ENCODE measurements at places on chromosomes 2 and 18. TPM values are rescaled to one million over a fixed set of nuclear protein-coding genes. Genes with fewer than 3 reads are reported as not detected.

- peaks cover 11% of the 10 kb centered on the region for H3K4me1 ChIP-seq
- DNase-seq: no peak
- no peaks in the 10 kb centered on the region for H3K36me3 ChIP-seq
- no peaks in the 10 kb centered on the region for H3K27me3 ChIP-seq
- no peak overlapping the region for H3K4me3 ChIP-seq
Observed at GRCh38 chr2:45750001-45750400, 98.5 kb downstream of the PRKCE start.

GRCh38 chr18:76425146-76426131 lies 69.6 kb downstream of the ZNF516 start:
- no peaks in the 10 kb centered on the region for H3K27me3 ChIP-seq
- no peak overlapping the region for H3K27ac ChIP-seq
- no peak for DNase-seq
- H3K4me3 ChIP-seq: no peak overlapping the region

- H3K27me3 ChIP-seq: no peaks in the 10 kb centered on the region
- no peaks in the 10 kb centered on the region for H3K36me3 ChIP-seq
- H3K4me1 ChIP-seq: no peaks in the 10 kb centered on the region
- DNase-seq: no peak
- no peak overlapping the region for H3K27ac ChIP-seq
Observed at GRCh38 chr18:41532344-41533086, 422.5 kb upstream of the PIK3C3 start.

GRCh38 chr2:3094318-3094717 lies 283.3 kb downstream of the EIPR1 start:
- no peaks in the 10 kb centered on the region for H3K36me3 ChIP-seq
- no peaks in the 10 kb centered on the region for H3K27me3 ChIP-seq
- H3K27ac ChIP-seq: no peak overlapping the region
- H3K4me3 ChIP-seq: no peak overlapping the region
- DNase-seq: no peak

- H3K4me3 ChIP-seq: no peak overlapping the region
- no peak overlapping the region for H3K27ac ChIP-seq
- no peak for DNase-seq
- H3K4me1 ChIP-seq: no peaks in the 10 kb centered on the region
- no peaks in the 10 kb centered on the region for H3K36me3 ChIP-seq
- no peaks in the 10 kb centered on the region for H3K27me3 ChIP-seq
Observed at GRCh38 chr18:42264497-42264896, 309.5 kb downstream of the PIK3C3 start.

DNA sequence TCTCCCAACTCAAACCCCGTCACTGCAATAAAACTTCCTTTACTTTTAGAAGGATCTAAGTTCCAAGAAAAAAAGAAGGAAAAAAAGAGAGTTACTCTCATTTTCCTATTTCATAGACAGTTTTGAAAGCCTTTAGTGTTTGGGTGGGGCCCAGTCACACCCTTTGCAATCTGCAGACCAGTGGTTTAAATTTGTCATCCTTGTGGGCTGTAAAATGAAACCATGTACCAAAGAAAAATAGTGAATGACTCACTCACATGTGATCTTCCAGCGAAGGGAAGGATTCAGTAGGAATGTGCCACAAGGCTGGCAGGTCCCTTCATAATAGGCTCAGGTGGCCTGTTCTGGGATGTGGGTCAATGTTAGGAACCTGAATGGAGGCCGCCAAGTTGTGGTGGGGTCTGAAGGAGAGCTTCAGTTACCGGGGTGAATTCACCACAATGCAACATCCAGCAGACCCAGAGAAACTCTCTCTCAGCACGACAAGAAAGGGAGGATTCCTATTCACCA lies 28.3 kb downstream of the ANXA4 start:
- no peaks in the 10 kb centered on the region for H3K36me3 ChIP-seq
- DNase-seq: no peak
- H3K27ac ChIP-seq: peak overlapping the region; percentile 19
- no peaks in the 10 kb centered on the region for H3K4me1 ChIP-seq

- no peaks in the 10 kb centered on the region for H3K36me3 ChIP-seq
- peaks cover 6% of the 10 kb centered on the region for H3K27me3 ChIP-seq
- H3K27ac ChIP-seq: no peak overlapping the region
- H3K4me3 ChIP-seq: peak overlapping the region; percentile 55
- peaks cover 3% of the 10 kb centered on the region for H3K4me1 ChIP-seq
Observed at GRCh38 chr2:74499940-74500577, 656 bp upstream of the LBX2 start.

DNA sequence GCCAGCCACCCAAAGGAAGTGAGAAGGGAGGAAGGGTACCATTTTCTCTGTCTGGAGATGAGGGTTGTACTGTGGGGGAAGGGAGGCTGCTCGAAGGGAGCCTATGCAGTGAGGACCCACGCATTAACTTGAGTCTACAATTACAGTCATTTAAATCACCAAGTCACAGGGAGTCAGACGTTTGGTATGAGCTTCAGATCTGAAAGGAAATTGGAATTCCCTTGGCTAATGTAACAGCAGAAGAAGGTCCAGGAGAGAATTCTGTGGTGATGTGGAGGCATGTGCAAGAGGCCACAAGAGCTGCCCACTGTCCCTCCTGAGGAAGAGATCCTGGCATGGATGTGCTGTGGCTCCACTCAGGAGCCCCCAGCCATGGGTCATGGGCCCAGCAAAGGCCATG lies 22.5 kb downstream of the DAPL1 start:
- H3K4me1 ChIP-seq: no peaks in the 10 kb centered on the region
- no peak overlapping the region for H3K4me3 ChIP-seq
- no peaks in the 10 kb centered on the region for H3K36me3 ChIP-seq
- H3K27ac ChIP-seq: no peak overlapping the region

DNA sequence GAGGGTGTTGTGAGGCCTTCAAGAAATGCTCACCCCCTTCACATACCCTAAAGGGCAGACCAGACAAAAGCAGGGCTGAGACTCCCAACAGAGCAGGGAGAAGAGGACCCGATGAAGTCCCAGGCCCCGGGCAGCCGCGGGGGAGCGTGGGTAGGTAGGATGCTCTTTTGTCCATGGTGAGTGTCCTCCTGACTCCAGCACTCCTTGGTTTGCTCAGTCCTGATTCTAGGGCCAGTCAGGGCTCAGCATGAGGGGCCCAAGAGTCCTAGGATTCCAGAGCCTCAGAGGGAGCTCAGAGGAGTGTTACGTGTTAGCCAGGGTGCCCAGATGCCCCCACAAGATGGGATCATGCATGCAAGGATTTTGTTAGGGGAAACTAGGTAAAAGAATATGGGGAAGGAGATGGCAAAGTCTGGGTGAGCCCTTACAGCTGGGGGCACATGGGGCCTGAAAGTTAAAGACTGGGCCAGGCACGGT lies 64.8 kb downstream of the SMAD7 start:
- no peaks in the 10 kb centered on the region for H3K4me1 ChIP-seq
- no peak overlapping the region for H3K4me3 ChIP-seq
- DNase-seq: no peak
- H3K27ac ChIP-seq: no peak overlapping the region

DNA sequence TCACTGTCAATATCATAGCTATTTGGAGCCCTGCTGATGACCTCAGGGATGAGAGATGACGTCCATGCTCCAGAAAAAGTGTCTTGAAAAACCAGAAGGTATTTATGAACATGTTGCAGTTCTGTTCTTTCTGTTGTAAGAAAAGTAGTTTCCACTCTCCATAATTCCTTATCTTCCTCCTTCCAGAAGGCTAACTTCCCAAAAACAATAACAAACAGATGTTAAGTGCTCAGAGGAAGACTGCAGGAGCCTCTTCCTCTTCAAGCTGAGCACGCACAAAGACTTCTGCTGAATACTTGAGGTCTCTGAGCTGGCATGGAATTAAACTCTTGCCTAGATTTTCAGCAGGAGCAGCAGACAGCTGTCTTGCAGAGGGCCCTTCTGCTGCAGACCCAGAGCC lies 434.5 kb upstream of the KLHL29 start:
- no peak for DNase-seq
- no peaks in the 10 kb centered on the region for H3K27me3 ChIP-seq
- H3K36me3 ChIP-seq: no peaks in the 10 kb centered on the region
- H3K4me1 ChIP-seq: no peaks in the 10 kb centered on the region
- H3K4me3 ChIP-seq: no peak overlapping the region

GRCh38 chr2:238425979-238426567 lies 654 bp upstream of the ASB1 start:
- H3K36me3 ChIP-seq: no peaks in the 10 kb centered on the region
- peak overlapping the region; percentile 96 for H3K27ac ChIP-seq
- peak overlapping the region; percentile 92 for H3K4me3 ChIP-seq
- H3K4me1 ChIP-seq: no peaks in the 10 kb centered on the region
- DNase-seq: no peak

- DNase-seq: no peak
- H3K27me3 ChIP-seq: no peaks in the 10 kb centered on the region
- no peaks in the 10 kb centered on the region for H3K4me1 ChIP-seq
Observed at GRCh38 chr2:103161456-103162289, 399.8 kb downstream of the TMEM182 start.

- H3K27ac ChIP-seq: no peak overlapping the region
- no peak for DNase-seq
- no peak overlapping the region for H3K4me3 ChIP-seq
Observed at GRCh38 chr2:74461187-74462053, 3.2 kb downstream of the WBP1 start.

DNA sequence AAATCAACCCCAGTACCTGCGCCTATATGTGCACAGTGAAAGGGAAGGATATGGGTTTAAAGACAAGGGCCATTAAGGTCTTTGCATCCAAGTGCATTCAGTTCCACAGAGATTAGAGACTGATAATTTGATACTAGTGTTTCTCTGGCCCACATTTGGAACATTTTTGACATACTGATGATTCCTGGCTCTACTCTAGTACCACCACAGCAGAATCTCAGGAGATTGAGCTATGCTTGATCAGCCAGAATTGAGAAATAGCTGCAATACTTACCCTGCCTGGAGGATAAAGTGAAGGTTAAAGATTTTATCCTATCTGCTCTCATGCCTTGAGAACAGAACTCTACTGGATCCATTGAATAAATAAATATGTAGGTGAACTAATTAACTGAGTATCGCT lies 1267.8 kb downstream of the SUCLG1 start:
- no peak overlapping the region for H3K27ac ChIP-seq
- no peak overlapping the region for H3K4me3 ChIP-seq
- H3K27me3 ChIP-seq: no peaks in the 10 kb centered on the region
- H3K4me1 ChIP-seq: no peaks in the 10 kb centered on the region
- no peaks in the 10 kb centered on the region for H3K36me3 ChIP-seq

DNA sequence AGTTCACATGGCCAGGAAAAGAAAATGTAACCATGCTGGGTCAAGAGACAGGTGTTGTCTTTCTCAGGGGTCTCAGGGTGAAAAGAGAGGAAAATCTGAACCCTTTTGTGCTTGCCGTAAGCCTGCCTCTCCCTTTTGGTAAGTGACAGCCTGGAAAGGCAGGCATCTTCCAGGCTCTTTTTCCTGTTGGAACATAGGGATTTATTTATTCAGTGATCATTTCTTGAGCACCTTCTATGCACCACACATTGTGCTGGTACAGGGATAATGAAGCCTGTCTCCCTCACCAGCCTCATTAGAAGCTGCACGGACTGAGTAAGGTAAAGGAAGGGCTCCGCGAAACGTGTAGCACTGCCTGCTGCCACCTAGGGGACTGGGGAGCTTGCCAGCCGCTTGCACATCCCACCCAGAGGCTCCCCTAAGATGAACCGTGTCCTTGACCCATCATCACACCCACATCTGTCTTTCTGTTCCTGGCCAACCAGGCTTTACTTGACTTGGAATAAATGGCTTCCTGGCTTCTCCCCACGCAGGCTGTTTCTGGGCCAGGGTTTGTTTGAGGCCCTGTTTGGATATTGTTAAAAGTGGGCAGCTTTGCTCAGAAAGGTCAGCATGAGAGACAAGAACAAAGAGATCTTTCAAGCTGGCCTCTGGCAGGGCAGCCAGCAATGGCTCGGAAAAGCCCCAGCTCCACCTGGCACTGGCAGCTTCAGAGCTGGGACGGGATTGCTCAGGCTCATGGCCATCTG lies 73.3 kb upstream of the MCFD2 start:
- H3K27ac ChIP-seq: peak overlapping the region; percentile 89
- DNase-seq: no peak
- peaks cover 50% of the 10 kb centered on the region for H3K4me1 ChIP-seq
- H3K4me3 ChIP-seq: no peak overlapping the region
- no peaks in the 10 kb centered on the region for H3K36me3 ChIP-seq

DNA sequence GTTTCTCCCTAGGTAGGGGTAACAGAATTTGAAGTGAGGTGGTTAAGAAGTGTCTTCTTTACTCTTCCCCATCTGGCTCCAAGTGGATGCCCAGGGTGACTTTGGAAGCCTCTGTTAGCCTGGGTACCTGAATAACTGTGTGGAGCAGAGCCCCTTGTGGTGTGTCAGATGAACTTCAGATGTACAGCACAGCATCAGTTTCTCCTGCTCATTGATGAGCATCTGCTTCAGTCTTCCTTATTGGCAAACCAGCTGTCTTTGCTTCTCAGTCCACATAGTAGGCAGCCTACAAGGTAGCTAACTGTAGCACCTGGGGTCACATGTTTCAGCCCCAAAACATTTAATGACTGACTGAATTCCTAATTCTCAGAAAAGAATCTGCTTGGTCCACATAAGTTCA lies 56.2 kb upstream of the ATP8B1 start:
- no peaks in the 10 kb centered on the region for H3K36me3 ChIP-seq
- no peaks in the 10 kb centered on the region for H3K4me1 ChIP-seq
- no peak for DNase-seq
- no peak overlapping the region for H3K27ac ChIP-seq
- H3K27me3 ChIP-seq: no peaks in the 10 kb centered on the region
- H3K4me3 ChIP-seq: no peak overlapping the region

GRCh38 chr2:8564475-8564874 lies 117.4 kb upstream of the ID2 start:
- no peak overlapping the region for H3K4me3 ChIP-seq
- no peaks in the 10 kb centered on the region for H3K27me3 ChIP-seq
- no peak for DNase-seq
- H3K36me3 ChIP-seq: no peaks in the 10 kb centered on the region
- H3K27ac ChIP-seq: no peak overlapping the region
- no peaks in the 10 kb centered on the region for H3K4me1 ChIP-seq

DNA sequence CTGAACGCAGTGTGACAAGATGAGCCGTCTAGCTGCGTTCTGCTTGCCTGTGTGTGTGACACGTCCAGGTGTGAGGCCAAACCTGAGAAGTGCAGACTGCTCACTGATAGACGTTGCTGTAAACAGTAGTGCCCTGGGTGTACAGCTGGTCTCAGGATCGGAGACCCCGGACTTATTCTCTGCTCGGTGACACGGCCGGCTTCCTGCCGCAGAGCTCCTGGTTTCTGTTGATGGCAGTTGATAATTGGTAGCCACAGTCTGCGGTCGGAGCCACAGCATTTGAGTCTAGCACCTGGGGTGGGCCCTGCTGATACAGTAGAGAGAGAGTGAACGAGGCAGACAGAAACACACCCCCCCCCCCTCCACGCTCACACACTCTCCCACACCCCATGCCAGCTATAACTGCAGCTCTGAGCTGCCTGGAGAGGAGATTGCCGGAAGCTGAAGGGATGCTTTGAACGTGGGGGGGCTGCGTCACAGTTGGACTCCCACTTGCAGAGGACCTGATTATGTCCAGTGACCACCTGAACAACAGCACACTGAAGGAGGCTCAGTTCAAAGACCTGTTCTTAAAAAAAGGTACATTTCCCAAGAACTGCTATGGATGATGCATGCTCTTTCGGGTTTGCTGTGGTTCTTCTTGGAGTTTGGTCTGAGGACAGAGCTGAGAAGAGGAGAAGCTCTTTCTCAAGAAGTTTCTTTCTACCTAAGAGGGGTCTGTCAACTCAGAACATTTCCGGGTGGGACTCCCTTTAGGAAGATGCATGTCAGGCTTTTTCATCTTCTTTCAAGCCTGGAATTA lies 114.0 kb downstream of the FAM210A start:
- DNase-seq: no peak
- peak overlapping the region; percentile 63 for H3K4me3 ChIP-seq
- no peak overlapping the region for H3K27ac ChIP-seq
- H3K4me1 ChIP-seq: no peaks in the 10 kb centered on the region
- no peaks in the 10 kb centered on the region for H3K27me3 ChIP-seq

The SERPINB13 gene
- total RNA-seq: not detected

The ATG9A gene
- total RNA-seq: 37.0 TPM

The CTAGE1 gene
- not detected for total RNA-seq

The SCG2 gene
- total RNA-seq: 0.66 TPM
